Dermis lymphatic vessel endothelial cell (primary cell): ENCODE measurements at places on chromosomes 11 and 22. TPM values are rescaled to one million over a fixed set of nuclear protein-coding genes. Genes with fewer than 3 reads are reported as not detected.

The KRTAP5-2 gene
- not detected in 2 replicates for total RNA-seq

The CHRM1 gene
- total RNA-seq: not detected in 2 replicates

The DGCR6 gene
- 0.43 and 1.8 TPM in 2 replicates for total RNA-seq

The RASD2 gene
- not detected in 2 replicates for total RNA-seq

The KCNC1 gene
- not detected in 2 replicates for total RNA-seq

The MYOD1 gene
- not detected in 2 replicates for total RNA-seq

The DERL3 gene
- 0.17 and 0.33 TPM in 2 replicates for total RNA-seq

The DDI1 gene
- total RNA-seq: not detected in 2 replicates

The MAP6 gene
- 0.11 and 0.77 TPM in 2 replicates for total RNA-seq
